ENCODE measurements at places on chromosomes 4 and X.

DNA sequence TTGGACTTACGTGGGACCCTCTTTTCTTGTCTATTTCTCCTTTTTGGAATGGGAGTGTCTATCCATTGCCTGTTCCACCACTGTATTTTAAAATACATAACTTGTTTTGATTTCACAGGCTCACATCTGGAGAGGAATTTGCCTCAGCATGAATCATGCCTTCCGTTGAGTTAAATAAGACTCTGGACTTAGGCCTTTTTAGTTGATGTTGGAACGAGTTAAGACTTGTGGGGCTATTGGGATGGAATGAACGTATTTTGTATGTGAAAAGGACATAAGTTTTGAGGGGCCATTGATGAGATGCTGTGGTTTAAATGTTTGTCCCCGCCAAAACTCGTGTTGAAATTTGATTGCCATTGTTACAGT is 66.2 kb downstream of the BEX3 start:
- no peak for DNase-seq

- DNase-seq = no peak
Observed at GRCh38 chr4:622071-622995, 3.0 kb upstream of the PDE6B start.

- DNase-seq = no peak
Observed at GRCh38 chrX:45300638-45301037, 100.0 kb upstream of the DIPK2B start.

DNA sequence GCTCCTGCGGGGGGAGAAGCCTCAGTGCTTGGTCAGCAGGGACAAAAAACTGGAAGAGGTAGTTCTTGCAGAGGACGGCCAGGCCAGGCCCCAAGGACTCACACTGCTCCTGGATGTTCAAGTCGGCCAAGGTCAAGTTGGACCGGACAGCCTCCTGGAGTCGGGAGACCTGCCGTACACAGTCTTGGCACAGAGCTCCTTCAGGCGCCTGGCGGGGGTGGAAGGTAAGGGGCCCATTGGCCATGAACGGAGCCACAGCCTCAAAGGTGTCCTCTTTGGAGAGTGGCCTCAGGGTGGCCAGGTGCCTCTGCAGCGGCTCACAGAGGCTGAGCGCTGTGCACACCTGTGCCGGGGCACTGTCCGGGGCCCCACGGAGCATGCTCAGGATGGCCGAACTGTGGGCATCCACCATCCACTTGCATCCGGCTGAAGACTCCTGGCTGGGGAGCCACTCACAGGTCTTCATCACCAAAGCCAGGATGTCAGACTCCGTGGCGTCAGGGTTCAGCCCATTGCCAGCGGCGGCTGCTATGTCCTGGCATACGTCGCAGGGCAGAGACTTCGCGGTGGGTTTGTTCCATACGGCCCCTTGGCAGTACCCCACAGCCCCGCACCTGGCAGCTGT is 477 bp downstream of the PSAPL1 start:
- no peak for DNase-seq
